GOT3 (cell line): ENCODE measurements at places on chromosomes 3 and 15.

DNA sequence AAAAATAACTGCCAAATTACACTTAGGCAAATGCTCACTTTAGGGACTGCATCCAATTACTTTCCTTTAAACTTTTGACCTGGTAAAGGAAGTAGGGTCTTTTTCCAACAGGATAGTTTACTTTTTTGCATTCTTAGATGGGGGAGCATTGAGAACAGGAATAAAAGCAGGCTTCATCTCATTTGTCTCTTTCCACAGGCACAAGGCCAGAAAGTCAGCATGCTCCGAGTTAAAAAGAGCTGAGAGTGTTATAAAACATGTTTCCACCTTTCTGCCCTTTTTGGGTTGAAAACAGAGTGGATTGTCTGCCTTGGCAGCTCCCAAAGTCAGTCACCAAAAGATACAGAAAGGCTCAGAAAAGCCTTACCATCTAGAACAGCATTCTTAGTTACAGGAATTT lies 404.9 kb upstream of the ALCAM start:
- DNase-seq = no peak

DNA sequence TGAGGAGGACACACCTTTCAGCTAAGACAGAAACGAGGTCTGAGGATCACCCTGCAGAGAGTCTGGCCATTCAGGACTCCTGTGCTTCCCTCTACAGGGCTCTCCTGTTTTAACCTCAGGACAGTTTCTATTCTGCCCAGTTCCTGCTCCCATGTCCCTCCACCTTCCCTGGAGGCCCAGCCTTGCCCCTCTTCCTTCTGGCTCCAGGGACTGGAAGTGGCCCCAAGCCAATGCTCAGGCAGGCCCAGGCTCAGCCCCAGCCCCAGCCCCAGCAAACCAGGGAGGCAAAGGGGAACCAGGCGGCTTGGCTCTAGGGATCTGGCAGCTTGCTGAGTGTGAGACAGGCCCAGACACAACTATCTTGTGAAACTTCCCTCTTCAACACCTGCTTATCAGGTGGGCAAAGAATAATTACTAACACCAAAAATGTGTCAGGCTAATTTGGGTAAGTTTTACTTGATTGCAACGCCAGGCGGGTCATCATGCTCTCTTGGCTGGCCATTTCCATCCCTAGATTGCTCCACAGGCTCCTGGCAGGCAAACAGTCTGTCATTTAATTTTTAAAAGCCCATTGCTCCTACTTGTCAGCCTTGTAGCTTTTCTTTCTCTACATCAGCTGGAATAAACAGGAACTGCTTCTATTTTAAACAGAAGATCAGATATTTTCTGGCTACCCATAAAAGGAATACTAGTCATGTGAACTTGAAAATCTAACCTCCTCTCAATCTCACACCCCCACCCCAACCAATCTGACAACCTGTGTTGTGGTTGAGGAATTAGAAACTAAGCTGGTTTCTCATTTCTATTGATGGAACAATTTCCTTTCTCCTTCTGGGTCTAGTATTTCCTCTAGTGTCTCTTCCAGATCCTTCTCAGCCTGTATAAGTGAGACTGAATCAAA lies 33.5 kb downstream of the UPK1B start:
- no peak for DNase-seq

DNA sequence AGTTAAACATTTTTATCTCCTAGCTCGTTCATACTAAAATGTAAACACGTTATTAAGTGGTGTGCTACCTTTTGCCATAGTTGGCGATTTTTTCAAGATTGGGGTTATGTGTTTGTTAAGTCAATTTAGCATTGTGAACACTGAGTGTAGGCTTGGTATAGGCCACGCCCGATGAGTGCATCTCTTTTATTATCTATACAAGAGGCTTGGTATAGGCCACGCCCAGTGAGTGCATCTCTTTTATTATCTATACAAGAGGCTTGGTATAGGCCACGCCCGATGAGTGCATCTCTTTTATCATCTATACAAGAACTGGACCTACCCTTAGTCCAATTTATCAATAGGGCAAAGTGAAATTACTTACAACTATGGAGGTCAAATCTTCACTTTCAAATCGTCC lies 70.4 kb downstream of the NIPA2 start:
- no peak for DNase-seq

GRCh38 chr3:136745916-136746315 lies 6.3 kb downstream of the STAG1 start:
- no peak for DNase-seq

GRCh38 chr3:20563251-20563650 lies 377.2 kb upstream of the SGO1 start:
- DNase-seq = no peak

DNA sequence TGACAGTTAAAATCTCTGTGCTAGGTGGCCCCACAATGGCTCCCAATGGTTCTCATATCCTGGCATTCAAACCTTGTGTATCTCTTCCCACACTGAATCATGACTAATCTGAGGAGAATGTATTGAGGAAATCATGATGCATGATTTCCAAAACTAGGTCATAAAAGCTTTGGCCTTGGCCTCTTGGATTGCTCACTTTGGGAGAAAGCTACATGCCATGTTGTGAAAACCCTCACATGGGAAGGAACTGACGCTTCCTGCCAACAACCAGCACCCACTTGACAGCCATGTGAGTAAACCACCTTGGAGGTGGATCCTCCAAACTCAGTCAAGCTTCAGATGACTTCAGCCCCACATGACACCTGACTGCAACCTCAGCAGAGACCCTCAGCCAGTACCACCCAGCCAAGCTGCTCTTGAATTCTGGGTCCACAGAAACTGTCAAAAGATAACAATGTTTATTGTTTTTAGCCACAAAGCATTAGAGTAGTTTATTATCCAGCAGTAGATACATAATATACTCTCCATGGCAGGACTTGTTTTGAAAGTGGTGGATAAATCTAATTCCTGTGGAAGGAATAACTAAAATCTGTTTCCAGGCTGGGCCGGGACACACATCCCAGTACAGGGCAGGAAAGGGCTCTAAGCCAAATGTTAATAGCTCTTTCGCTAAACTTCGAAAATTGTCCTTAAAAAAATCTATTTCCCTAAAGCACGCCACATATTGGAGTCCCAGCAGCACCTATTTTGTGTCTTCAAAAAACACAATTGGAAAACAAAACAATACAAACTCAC lies 1.0 kb upstream of the ZNF620 start:
- peak; percentile 23 for DNase-seq

DNA sequence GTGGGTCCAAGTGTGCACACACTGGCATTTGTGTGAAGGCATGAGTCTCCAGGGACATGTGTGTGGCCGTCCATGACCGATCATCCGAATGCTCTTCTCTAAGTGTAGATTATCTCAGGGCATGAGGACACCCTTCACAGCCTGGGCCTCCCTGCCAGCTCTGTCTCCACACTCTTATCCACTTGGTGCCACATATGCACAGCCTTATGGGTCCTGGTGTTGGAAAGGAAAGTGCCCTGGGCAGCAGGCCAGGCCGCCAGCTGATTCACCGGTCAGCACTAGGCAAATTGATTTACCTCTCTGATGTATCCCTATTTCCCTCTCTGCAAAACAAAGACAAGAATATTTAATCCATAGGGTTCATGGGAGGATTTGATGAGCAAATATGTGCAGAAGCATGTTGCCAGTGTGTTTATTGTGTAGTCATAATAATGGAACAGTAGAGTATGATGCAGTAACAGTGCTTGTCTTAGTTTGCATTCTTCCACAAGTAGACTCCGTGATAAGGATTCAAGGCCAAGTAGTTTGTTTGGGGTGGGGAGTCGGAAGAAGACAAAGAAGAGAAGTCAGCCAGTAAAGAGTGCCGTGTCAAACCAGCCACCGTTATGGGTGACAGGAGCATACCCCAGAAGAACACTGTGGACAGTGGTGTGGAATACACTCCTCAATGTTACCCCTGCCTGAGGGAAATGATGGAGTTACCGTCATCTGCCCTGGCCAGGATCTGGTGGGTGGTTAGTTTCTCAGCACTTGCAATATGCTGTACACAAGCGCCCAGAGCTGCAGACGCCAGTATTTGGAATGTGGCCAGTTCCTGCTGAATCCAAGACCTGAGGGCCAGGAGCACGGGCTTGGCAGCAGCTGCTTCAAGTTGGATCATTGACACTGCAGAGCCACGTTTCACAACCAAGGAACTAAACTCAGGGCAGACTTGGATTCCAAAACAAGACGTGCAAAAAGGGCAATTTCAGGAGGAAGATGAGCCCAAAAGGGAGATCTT lies 85.1 kb downstream of the MTHFS start:
- no peak for DNase-seq

- no peak for DNase-seq
Observed at GRCh38 chr15:63072809-63073277, 30.3 kb downstream of the TPM1 start.

DNA sequence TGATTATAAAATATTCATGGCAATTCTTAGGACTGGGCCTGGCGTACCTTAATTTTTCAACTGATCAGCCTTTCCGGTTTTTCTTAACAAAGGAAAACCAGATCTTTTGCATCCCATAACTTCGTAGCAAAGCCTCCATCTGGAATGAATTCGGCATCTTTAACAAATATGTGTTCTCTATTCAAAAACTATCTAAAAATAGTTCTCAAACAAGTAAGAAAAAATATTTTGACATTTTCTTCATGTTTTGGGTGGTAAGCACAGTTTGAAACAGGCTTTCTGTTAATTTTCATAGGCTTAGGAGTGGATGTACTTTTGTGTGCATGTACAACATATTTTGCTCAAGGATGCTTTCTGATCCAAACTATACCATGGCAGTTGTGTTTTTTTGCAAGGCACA lies 55.1 kb downstream of the RBMS3 start:
- no peak for DNase-seq

- DNase-seq = no peak
Observed at GRCh38 chr15:84859144-84859543, 25.3 kb upstream of the SLC28A1 start.

GRCh38 chr3:128845119-128845777 lies 34.2 kb upstream of the ACAD9 start:
- no peak for DNase-seq

- no peak for DNase-seq
Observed at GRCh38 chr3:173660645-173661299, 263.2 kb downstream of the NLGN1 start.

- no peak for DNase-seq
Observed at GRCh38 chr3:131840156-131840797, 194.5 kb downstream of the CPNE4 start.

DNA sequence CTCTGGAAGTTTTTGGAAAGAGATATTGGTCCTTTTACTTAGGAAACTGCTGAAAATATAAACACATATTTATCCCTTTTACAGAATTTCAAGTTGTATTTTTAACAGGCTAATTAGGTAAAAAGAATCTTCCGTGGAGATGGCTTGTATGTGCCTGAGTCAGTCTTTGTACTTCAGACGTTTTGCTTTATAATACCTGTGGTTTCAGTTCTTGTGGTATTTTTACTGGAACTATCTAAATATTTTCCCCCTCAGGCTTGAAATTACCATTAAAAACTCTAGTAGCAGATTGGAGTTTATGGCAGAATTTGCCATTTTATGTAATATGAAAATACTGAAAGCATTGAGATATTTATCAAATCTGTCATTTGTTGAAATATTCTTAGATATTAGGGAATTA lies 151.6 kb upstream of the CGNL1 start:
- DNase-seq = no peak

- DNase-seq = no peak
Observed at GRCh38 chr3:33808559-33808958, 10.1 kb downstream of the PDCD6IP start.

GRCh38 chr15:100980410-100981046 lies 61.4 kb downstream of the LRRK1 start:
- DNase-seq = no peak

DNA sequence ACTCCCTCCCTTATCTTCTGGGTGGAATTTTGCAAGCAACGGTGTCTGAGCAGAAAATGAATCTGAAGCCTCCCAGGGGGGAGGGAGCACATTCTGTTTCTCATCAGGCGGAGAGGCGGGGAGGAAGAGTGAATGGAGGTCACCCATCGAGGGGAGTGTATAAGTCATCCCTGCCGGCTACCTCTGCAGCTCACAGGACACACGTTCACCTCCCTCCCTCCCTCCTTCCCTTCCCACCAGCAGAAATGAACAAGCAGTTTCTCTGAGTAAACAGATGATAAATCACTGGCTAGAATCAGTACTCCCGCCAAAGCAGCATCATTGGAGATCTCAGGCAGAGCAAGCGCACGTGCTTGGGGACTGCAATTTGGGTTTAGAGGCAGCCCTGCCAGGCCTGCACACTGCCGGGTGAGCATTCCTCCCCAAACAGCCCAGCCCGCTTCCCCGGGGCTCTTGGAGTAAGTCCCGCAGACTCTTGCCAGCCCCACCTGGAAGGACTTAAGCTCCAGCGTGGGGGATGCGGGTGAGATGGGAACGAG lies 38.3 kb downstream of the CPN2 start:
- no peak for DNase-seq

DNA sequence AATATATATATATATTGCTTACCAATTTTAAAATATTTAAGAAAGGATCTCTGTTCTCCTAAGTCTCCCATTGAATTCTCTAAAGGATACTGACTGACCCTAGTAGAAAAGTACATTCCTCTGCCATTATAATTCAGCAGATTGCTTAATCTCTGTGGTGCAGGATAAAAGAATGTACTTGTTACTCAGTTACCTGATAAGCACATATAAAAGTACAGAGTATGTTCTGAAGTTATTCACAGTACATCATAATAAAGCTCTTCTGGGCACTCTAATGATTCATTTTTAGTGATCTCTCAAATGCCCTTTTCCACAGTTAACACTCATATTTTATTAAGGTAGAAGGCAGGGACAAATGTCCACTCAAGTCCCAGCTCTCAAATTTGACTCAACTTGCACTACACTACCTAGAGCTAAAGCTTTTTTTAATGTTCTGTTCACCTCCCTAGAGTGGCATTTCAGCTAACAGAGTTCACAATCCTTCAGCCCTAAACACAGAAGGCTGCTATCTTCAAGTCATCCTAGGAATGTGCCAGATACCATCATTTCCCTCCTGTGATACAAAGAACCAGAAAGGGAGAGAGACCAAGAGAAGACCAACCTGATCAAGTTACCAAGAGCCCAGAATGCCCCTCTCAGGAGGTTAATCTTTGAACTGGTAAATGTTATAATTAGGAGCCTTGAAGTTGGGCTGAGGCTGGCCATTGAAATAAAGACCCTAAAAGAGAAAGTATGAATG lies 53.3 kb downstream of the MEIS2 start:
- DNase-seq = no peak

- DNase-seq = no peak
Observed at GRCh38 chr15:86505951-86506350, 426.3 kb downstream of the AGBL1 start.

GRCh38 chr3:103059432-103059831 lies 624.6 kb downstream of the ZPLD1 start:
- no peak for DNase-seq

GRCh38 chr3:13403213-13403819 lies 16.8 kb downstream of the NUP210 start:
- no peak for DNase-seq

- DNase-seq = no peak
Observed at GRCh38 chr3:31246293-31247062, 286.2 kb upstream of the STT3B start.
